DMS53 (cell line): ENCODE measurements at places on chromosomes 7 and 10.

DNA sequence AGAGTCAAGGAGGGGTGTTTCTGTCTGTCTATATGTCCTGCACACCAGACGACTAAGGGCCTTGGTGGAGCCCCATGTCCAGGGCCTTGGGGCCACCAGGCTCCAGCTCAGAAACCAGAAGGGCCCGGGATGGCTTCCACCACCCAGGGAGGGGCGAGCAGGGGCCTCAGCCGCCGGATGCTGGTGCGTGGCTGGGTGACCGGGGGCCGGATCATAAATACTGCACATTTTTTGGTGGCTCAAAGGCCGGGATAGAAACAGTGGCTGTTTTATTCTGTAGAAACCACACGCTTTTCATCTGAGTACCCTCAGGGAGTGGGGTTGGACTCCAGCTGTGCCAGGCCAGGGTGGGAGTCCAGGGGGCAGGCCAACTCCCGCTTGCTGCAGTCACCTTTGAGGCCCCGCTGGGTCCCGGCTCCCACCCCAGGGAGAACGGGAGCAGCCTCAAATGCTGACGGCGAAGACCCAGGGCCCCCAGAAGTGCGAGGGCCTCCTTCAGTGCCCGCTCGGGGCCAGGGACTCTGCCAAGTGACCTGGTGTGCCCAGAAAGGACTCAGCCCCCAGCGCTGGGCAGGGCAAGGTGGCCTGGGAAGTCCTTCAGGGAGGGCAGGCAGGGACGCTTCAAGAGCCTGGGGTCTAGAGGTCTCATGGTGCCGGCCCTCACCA, 28.2 kb downstream of the PDGFA start:
- no peak for DNase-seq

DNA sequence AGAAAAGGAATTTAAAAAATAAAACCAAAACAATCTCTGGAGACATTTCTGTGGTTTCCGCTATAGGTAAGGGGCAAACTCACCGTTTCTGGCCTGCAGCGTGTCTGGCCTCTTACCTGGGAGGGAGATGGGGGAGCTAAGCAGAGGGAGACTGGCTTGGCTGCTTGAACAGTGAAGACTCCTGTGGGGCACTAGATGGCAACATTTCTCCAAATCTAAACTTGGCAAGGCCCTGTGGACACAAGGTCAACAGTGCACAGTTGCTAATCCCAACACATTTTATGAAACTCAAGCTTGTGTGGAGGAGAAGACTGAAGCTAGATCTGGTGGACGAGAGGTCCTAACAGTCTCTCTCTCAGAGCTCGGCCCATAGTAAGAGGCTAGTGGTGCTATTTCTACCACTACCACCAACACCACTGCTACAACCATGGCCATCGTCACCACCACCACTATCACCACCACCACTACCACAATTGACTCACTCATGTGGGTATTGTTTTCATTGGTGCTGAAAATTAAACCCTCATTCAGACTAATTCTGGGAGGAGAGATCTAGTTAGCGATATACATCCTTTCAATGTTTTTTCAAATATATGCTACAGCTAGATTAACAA, 28.4 kb upstream of the CDHR3 start:
- peak; percentile 98 for DNase-seq

GRCh38 chr10:98556061-98556460, 109.3 kb upstream of the HPS1 start:
- no peak for DNase-seq

- no peak for DNase-seq
These were observed 739.0 kb upstream of the GALNT17 start for GRCh38 chr7:70392877-70393435.

DNA sequence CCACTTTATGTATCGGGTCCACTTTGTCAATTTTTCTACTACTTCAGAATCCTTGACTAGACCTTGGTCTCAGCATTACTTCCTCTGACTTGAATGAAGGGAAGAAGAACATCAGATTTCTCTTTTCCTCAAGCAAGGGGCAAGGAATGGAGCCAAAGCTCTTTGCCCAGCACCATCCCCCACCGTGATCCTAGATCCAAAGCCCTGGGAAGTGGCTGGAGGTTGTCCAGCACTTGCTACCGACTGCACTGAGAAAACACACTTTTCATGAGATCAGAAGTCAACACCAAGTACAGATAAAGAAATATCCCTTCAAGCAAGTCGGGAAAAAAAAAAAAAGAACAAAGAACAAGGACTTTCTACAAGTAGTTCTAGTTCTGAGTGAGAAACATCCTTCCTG, 102.1 kb upstream of the DDC start:
- no peak for DNase-seq

DNA sequence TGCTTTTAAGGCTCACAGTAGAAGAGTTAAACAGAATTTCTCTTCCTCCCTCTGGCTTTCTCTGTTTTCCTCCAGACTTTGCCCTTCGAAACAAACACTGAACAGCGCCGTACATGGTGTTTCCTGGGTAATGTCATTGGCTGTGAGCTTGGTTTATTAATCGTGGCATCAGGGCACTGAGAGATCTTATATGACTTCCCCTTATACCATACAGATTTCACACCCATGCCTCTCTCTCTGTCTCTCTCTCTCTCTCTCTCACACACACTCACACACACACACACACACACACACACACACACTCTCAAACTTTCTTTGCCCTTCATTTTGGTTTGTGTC, 195.5 kb downstream of the CREB5 start:
- no peak for DNase-seq

DNA sequence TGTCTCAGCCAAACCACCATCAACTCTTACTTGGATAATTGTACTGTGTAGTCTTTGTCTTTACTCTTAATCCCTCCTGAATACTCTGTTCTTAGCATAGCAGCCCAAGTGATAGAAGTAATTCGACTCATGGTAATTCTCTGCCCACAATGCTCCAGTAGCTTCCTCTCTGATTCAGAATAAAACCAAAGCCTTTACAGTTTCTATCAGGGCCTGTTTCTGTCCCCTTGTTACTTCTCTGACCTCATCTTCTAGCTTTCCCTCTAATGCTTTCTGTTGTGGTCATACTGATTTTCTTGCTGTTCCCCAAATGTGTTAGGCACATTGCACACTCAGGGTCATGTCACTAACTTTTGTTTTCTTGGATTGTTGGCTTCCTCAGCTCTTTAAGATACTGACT, 8.0 kb downstream of the ZNF518A start:
- DNase-seq: no peak

- DNase-seq: no peak
These were observed 1.8 kb downstream of the CC2D2B start for GRCh38 chr10:95909561-95909960.

- DNase-seq: no peak
These were observed 44.3 kb upstream of the GLCCI1 start for GRCh38 chr7:7924303-7924702.

DNA sequence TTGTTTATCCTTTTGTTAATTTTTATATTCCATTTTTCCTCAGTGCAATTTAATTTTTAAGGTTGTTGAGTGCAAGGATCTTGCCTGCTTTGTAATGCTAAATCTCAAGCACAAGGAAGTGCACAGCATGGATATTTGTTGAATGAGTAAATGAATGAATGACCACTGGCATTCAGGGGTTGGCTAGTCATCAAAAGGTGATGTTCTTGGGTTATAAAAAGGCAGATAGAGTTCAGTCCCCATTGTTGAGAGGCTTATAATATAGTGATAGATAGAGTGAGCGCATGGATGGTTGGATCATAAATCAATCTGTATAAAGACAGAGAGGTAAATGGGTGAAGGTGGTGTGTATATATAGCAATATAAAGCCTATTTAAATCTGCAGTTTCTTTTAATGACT, 193.2 kb upstream of the KLF6 start:
- no peak for DNase-seq

- DNase-seq: peak; percentile 78
These were observed 11.4 kb upstream of the PAX4 start for GRCh38 chr7:127629268-127629854.

DNA sequence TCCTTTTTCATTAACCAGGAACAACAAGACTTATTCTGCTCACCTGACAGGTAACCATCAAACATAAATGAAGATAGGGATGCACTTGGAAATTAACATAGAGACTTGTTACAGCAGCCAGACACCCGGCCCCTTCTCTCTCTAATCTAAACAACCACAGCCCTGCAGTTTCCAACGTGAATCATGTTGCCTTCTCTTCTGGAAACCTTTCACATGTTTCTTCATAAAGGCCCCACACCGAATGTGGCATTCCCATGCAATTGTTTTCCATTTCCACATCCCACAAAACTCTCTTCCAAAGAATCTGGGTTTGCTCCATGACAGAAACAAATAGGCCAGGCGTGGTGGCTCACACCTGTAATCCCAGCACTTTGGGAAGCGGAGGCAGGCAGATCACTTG, 15.0 kb upstream of the WDR86 start:
- DNase-seq: no peak

GRCh38 chr7:30224511-30225062, 59.8 kb upstream of the ZNRF2 start:
- DNase-seq: no peak

DNA sequence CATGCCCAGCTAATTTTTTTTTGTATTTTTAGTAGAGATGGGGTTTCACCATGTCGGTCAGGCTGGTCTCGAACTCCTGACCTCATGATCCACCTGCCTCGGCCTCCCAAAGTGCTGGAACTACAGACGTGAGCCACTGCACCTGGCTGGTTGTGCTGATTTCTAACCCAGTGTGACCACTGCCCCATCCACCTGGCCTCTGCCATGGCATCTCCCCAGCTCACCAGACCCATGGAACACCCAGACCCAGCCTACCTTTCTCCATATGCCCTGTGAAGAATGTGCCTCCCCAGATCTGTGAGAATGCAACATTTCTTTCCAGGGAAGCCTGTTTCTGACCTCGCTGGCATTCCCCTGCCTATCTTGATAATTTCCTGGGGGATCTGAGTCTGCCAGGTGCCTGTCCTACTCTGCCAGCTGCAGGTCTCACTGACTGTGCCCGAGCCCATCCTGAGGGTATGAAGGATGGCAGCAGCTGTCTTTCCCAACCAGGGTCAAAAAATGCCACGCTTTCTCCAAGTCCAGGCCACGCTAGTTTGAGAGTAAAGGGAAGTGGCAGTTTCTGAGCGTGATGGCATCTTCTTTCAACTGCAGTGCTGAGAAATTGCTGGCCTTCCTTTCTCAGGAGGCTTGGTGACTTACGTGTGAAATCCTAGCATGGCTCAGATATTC, 324.4 kb upstream of the ZNF32 start:
- no peak for DNase-seq

DNA sequence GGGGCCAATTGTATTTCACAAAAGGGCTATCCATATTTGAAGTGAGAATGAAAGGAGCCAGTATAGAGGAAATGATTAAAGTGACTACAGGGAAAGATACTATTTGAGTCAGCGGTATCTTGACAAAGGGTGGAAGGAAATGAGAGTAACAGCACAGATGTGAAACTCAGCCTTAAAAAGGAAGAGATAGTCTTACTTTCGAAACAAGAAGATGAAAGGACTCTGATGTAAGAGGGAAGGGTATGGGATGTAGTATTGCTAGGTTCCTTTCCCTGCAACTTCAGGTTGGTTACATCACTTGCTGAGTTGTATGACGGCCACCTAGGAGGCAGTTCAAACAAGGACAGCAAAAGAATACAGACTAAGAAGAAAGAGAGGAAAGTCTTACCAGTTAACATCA, 13.7 kb downstream of the CISD1 start:
- DNase-seq: no peak

- DNase-seq: no peak
These were observed 28.8 kb downstream of the ARL4A start for GRCh38 chr7:12716134-12716681.

DNA sequence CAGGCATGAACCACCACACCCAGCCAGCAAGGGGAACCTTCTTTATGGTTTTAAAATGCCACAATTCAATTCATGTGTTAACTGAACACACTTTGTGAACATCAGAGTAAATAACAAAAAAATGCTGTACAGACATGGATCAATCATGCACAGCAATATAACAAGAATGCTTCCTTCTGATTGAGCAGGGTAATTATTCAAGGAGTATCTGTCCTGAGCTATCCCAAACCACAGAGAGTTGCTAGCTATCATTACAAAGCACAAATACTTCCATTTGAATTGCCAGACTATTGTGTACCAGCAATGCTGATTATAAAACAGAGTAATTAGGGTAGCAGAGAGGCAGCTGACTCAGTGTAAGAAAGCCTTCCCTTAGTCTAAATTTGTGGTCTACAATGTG, 11.3 kb upstream of the RHOBTB1 start:
- DNase-seq: no peak

- no peak for DNase-seq
These were observed 331.5 kb upstream of the NPVF start for GRCh38 chr7:25559581-25560367.

DNA sequence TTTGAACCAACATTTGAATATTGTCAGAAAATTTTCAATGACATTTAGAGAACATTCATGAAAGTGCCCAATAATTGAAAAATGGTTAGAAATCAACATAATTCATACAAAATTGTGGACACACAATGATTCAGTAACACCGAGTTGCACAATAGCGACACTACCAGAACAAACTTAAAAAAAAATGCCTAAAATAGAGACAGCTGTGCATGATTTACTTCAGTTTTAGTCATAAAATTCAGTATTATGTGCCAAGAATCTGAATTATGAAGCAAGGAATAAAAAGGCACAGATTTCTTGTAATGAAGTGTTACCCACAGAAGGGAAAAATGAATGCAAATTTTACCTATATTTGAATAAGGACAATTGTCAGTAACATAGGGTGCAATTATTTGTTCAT, 396.0 kb downstream of the SEMA3D start:
- DNase-seq: no peak

GRCh38 chr7:28082071-28082470, 98.5 kb downstream of the JAZF1 start:
- no peak for DNase-seq

DNA sequence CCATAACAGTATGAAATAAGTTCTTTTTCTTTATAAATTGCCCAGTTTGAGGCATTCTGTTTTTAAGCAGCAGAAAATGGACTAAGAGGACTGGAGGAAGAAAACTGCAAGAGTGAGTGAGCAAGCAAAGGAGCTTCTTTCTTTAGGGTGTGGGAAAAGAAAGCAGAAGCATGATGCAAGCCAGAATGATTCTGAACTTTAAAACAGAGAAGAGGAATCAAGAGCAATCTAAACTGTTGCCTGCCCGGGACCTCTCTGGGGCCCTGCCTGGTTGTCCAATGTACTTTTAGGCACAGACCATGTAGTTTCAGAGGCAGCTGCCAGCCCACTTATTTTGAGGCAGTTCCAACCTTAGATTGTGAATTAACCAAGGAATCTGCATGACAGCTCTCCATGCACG, 186.3 kb downstream of the PLPP4 start:
- DNase-seq: no peak

- peak; percentile 34 for DNase-seq
These were observed 28.5 kb upstream of the CROT start for GRCh38 chr7:87316846-87317552.

- no peak for DNase-seq
These were observed 28.8 kb downstream of the EBF3 start for GRCh38 chr10:129935102-129935866.

DNA sequence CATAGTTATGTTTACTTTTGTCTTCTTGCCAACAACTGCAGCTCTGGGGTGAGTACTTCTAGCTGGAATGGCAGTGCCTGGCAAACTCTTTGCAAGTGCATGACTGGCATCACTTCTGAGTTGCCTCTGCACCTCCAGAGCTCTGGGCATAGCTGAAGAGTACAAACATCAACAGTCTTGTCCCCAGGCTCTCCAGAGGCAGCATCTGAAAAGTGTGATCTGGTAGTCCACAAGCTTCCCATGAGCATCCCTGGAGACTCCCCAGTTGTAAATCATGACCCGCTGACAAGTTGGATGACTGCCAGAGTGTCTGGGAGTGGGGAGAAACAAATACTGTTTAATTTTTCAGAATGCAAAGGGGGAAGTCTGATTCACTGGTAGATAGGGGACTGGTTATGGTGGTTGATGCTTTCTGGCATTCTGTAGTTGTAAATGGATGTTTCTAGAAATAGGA, 138.9 kb upstream of the CDK13 start:
- peak; percentile 44 for DNase-seq
